Inflammatory macrophage (primary cell): ENCODE measurements at places on chromosomes 11 and 22.

DNA sequence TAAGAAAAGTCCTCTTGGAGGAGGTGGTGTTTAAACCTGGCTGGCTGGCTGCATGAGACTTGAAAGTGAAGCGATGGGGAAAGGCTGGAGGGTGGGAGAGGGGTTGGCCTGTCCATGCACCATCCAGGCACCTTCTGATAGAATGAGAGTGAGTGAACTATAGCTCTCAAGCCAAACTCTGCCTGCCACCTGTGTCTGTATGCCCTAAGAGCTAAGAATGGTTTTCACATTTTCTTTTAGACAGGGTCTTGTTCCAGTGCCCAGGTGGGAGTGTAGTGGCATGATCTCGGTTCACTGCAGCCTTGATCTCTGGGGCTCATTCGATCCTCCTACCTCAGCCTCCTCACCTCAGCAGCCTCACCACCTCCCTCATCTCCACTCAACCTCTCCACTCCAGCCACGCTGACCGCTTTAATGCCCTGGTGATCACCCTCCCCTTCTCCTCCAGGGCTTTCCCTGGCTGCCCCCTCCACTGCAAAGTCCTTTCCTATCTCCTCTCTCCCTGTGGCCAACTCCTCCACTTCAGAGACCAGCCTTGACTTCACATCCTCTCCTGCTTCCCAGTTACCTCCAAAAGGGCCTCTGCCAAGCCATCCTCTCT, 38.3 kb upstream of the DKK3 start:
- no peak for DNase-seq

GRCh38 chr11:124090996-124091395, 24.3 kb upstream of the VWA5A start:
- DNase-seq: no peak

DNA sequence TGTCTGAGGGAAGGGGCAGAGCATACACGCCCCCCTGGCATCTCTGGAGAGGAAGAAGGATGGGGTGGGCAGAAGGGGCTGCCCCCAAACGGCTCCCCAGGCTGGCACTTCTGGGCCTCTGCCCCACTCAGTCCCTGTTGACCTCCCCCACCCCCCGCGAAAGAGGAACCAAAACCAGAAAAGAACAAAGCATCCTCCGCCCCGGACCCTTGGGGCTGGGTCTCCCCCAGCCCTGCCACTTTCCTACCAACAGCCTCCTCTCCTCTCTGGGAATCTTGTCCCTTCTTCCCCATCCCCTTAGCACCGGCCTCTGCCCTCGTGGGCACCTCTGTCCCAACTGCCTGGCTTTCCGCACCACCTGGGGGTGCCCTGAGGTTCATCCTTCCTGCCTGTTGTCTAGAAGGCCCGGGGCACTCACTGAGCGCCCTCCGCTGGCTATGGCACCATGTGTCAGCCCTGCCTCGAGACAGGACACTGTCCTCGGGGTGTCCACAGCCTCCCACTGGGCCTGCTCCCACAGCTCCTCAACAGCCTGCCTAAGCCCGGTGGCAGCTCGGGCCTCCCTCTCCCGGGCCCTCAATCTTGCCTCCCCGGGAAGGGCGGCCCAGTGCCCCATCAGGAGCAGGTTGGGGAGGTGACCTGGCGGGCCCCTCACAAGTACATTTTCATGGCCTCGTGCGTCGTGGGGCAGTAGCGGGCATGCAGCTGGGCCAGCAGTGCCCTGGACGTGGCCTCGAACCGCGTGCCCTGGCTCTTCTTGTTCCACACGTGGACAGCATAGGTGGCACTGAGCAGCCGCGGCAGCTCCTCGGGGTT, 28.2 kb downstream of the A4GALT start:
- DNase-seq: peak; percentile 43

DNA sequence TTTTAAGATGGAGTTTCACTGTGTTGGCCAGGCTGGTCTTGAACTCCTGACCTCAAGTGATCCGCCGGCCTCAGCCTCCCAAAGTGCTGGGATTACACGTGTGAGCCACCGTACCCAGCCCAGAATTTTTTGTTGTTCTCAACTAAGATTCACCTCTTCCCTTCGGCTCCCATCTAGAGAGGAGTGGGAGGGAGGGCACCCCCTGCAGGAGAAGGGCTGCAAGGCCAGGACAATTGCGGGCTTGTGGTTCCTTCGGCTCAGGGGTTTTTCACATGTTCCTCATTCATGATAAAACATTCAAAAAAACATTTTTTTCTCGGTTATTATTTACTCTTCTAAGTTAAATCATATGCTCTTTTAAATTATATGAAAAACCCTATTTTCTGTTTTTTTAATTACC, 201.1 kb upstream of the LRRC4C start:
- no peak for DNase-seq

DNA sequence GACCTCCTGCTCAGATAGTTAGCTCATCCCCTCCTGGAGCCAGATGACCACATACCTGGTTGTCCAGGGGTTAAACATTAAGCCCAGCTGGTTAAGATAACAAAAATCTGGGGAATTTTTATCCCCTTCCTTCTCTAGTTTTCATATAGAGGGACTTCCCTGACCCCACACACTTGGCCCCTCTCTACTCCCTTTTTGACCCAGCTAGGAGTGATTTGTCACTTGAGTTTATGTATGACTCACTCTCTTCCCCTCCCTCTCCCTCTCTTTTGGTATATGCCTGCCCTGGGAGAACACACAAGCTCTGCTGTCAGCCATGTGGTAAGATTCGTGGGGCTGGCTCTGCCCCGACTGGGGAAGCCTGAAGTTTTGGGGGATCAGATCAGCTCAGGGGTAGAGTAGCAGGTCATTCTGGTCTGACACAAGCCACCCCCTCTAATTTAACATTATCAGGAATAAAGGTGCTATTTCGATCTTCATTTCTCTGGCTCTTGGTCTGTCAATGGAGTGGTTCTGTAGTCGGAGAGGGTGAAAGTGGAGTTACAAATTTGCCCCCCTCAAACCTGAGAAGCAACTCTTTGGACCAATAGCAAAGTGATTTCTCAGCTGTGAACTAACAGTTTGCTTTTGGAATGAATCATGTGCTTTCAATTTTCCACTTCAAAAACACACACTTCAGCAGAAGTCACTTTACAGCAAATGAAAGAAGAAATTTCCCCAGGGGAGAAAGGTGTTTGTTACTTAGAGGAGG, 415.3 kb upstream of the CADM1 start:
- DNase-seq: peak; percentile 41

DNA sequence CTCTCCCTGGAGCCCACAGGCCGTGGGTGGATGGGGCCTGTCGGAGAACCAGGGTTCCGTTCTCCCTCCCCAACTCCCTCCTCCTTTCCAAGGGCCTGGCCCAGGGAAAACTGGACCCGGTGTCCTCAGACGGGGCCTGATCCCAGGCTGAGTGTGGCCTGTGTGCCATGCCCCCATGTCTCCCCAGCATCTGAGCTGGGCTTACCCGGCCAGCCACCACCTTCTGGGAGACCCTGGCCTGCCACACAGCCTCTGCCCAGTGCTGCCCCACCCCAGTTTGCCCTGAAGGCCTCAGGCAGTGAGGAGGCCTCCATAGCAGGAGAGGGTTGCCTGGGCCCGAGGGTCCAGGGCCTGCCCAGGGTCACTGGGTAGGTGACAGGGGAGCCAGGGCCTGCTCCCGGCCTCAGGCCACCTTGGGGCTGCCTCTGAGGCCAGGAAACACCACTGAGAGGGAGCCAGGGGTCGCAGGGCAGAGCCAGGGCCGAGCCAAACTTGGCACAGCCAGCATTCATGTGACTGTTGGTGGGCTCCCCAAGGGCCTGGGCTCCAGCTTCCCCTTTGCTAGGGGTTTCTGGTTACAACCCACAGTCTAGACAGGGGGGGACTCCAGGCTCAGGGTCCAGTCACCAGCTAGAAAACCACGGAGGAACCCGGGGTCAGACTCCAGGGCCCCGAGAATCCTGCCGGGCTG, 590 bp upstream of the IFITM10 start:
- DNase-seq: no peak

- no peak for DNase-seq
Observed at GRCh38 chr11:2843551-2843950, 42.0 kb downstream of the CDKN1C start.

DNA sequence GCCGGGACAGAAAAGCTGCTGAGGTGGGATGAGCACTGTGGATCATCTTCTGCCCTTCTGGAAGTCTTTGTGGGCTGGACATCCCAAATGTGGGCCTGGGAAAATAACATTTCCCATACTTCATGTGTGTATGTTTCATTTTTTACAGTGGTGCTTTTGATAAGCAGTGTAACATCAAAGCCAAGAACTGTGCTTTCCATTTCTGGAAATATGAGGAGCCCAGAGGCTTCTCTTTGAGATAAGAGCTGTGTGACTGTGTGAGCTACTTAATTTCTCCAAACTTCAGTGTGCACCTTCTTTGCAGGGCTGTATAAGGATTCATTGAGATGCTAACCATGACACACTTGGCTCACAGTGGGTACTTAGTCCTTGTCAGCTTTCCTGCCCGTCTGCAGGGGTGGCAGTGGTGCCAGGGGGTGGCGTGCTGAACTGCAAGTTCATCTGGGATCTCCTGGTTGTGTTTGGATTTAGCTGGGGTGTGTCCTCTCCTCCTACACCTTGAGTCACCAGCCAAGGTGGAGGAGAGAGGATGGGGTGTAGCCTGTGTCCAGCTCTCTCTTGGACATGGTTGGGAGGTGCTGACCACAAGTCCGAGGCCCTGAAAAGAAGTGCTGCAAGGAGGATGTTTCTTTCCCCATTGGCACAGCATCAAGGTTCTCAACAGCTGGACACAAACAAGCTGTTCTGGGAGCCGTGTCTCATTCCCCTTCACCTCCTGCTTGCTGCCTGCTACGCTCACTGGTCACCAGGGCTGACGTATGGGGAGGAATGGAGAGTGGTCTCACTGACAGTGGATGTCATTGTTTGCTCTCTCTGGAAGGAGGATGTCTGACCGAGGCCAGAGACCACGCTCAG, 139.4 kb downstream of the TEAD1 start:
- DNase-seq: no peak

DNA sequence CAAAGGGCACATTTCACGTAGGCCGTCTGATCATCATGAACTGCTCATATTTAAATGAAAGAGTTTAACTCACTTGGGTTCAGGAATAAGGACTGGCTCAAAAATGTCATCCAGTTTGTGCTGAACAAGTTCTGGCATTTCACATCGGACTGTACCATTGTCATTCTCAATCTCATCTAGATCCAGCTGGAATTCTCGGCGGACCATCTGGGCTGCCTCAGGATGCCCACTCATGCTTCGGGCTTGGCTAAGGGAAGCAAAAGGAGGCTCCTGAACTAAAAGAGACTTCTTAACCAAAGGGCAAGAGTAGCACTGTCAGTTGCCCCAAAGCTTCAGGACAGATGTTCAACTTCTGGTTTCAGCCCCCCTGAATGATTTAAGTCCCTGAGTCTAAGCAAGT, 40.2 kb downstream of the F2 start:
- DNase-seq: no peak

- DNase-seq: no peak
Observed at GRCh38 chr22:29510542-29510941, 30.5 kb downstream of the NEFH start.

DNA sequence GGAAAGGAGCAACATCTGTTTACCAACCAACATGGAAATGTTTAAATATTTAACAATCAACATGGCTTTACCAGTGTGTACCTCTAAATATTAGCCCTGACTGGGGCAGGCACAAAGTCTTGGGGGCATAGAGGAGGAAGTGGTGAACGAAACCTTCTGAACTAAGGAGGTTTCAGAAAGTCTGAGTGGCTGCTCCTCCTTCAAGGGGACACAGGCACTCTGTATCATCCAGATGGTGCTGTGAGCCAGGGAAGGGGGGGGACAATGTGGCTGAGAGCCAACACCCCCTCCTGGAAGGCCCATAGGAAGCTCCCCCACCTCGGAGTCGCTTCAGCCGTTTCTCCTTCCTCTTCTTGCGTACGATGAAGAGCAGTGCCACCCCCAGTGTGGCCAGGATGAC, 107.7 kb downstream of the CEP164 start:
- no peak for DNase-seq

GRCh38 chr22:49320714-49321476, 506.8 kb downstream of the BRD1 start:
- DNase-seq: no peak

DNA sequence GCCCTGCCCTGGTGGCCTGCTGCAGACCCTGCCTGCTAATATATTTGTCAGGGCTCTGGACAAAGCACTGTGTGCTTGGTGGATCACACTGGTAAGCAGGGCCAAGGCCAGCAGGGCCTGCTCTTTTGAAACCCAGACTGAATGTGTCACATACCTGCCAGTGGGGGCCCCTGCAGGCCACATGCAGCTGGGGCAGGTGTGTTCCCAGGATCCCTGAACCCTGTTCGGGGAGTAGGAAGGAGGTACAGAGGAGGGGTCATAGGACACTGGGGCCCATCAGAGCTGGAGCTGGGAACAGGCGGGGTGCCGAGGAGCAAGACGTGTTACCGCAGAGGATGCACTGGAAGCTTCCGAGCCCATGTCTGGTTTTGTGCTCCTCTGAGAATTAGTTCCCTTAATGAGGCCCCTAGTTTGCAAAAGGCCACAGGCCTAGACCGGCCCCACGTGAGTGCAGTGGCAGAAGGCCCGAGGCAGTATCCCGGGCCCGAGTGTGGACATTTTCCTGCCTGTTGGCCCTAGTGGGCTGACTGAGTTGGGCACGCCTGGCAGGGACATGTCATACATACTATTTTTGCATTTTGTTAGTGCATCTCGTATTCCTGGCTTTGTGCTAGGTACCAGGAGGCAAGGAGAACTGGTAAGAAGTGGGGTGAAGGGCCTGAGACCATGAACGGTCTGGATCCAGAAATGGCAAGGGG, 11.2 kb upstream of the ACR start:
- no peak for DNase-seq

DNA sequence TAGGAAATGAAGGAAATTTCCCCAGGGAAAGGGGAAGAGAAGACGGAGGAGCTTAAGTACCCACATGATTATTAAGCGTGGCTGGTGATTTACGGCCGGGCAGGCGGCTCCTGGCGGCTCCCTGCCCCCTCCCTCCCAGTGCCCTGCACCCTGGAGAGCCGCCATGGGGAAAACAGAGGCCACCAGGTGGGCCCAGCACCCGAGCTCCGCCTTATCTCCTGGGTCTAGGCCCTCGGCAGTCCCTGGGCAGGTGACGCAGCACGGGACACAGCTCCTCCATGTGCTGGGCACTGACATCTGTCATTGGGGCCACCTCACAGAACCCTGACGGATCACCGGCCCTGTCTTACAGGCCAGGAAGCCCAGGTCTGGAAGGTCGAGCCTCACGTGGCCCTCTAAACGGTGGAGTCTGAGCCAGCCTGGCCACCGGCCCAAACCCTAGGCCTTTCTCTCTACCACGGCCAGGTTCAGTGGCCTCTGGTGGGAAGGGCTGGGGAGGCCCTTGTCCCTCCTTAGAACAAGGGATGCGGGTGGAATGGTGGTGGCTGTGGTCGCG, 60.2 kb upstream of the PPARA start:
- no peak for DNase-seq

GRCh38 chr11:121112498-121113455, 11.7 kb downstream of the TECTA start:
- DNase-seq: peak; percentile 57

DNA sequence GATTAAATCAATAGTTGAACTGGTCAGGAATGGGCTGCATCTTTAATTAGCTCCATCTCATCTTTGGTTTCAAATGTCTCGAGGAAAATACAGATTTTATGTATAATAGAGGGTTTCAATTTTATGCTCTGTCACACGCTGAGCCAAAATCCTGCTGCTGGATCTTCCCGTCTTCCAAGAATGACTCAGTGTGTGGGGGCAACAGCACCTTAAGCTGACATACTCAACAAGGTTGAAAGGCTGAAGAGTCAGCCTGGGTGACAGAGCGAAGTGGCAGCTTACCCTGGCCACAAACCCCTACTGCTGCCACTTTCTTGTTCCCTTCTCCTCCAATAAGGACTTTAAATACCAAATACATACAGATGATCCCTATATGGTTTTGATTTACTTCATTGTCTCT, 9.0 kb upstream of the PCF11 start:
- DNase-seq: no peak
